ENCODE measurements at places on chromosomes 1 and 21. TPM values are rescaled to one million over a fixed set of nuclear protein-coding genes. Genes with fewer than 3 reads are reported as not detected.

The BTBD8 gene
- 6.6 TPM for total RNA-seq

The SPRR1B gene
- total RNA-seq = 0.91 TPM

The COL18A1 gene
- 90.4 TPM for total RNA-seq

The KISS1 gene
- 1.4 TPM for total RNA-seq

The FCRLA gene
- 0.75 TPM for total RNA-seq

The GJA4 gene
- total RNA-seq = 8.9 TPM

The PRR9 gene
- not detected for total RNA-seq

The TRIM67 gene
- total RNA-seq = not detected

The TMEM61 gene
- total RNA-seq = 1.4 TPM

The CLDN17 gene
- not detected for total RNA-seq

The SLC5A9 gene
- total RNA-seq = 0.31 TPM

The PLA2G5 gene
- total RNA-seq = 2.4 TPM

The HP1BP3 gene
- 186 TPM for total RNA-seq

The ACTA1 gene
- total RNA-seq = 9.5 TPM

The KLHDC7A gene
- 34.5 TPM for total RNA-seq

The LRRC53 gene
- not detected for total RNA-seq

The TCHHL1 gene
- not detected for total RNA-seq

The CRYAA gene
- total RNA-seq = not detected

The LYPD8 gene
- total RNA-seq = not detected

The CR2 gene
- total RNA-seq = not detected

Measured in ureter (tissue), 1 donor.